Smooth muscle cell of the pulmonary artery (primary cell): ENCODE measurements at places on chromosomes 2 and 18. TPM values are rescaled to one million over a fixed set of nuclear protein-coding genes. Genes with fewer than 3 reads are reported as not detected.

Gene KRTCAP3
- total RNA-seq, result 0.39 TPM in 1 of 2 replicates, not detected in the other

Gene ZNF396
- 1.9 and 3.5 TPM in 2 replicates for total RNA-seq

Gene TFPI
- 150 and 489 TPM in 2 replicates for total RNA-seq

Gene GREB1L
- 0.85 and 1.0 TPM in 2 replicates for total RNA-seq

Gene SIX3
- not detected in 2 replicates for total RNA-seq

Gene DPYSL5
- total RNA-seq, result not detected in 2 replicates

Gene QPCT
- 8.8 and 11.1 TPM in 2 replicates for total RNA-seq

Gene LAMA1
- total RNA-seq, result 5.4 and 92.5 TPM in 2 replicates

Gene TEKT4
- total RNA-seq, result not detected in 2 replicates

Gene C18orf32
- total RNA-seq, result 19.4 and 20.3 TPM in 2 replicates

Gene SLC5A7
- not detected in 2 replicates for total RNA-seq

Gene ATG4B
- 57.5 and 74.7 TPM in 2 replicates for total RNA-seq

Gene FOXI3
- not detected in 2 replicates for total RNA-seq

Gene GPR75
- total RNA-seq, result 1.5 and 2.4 TPM in 2 replicates

Gene UGT1A10
- 0.10 and 0.13 TPM in 2 replicates for total RNA-seq

Gene CIDEA
- 0.13 TPM in 1 of 2 replicates, not detected in the other for total RNA-seq

Gene CFC1
- total RNA-seq, result not detected in 2 replicates

Gene GKN1
- total RNA-seq, result not detected in 2 replicates

Gene TDRD15
- total RNA-seq, result not detected in 2 replicates

Gene ST6GAL2
- 0.03 and 0.07 TPM in 2 replicates for total RNA-seq

Gene IL36B
- total RNA-seq, result not detected in 2 replicates

Gene DNAH7
- total RNA-seq, result 0.46 and 3.1 TPM in 2 replicates

Gene MEIS1
- 23.6 and 55.8 TPM in 2 replicates for total RNA-seq

Gene CASP10
- 5.3 and 6.8 TPM in 2 replicates for total RNA-seq

Gene CCDC85A
- total RNA-seq, result 0.13 and 1.6 TPM in 2 replicates

Gene SCYGR8
- total RNA-seq, result not detected in 2 replicates

Gene RPL37A
- 1,530 and 1,551 TPM in 2 replicates for total RNA-seq

Gene DDX18
- total RNA-seq, result 45.6 and 46.6 TPM in 2 replicates

Gene PLCL1
- total RNA-seq, result 4.3 and 8.6 TPM in 2 replicates
